ENCODE measurements at places on chromosomes 6 and 20.

GRCh38 chr6:54427396-54427937 is 119.2 kb downstream of the TINAG start:
- DNase-seq: no peak

GRCh38 chr6:100464162-100464851 is 414 bp downstream of the SIM1 start:
- DNase-seq: no peak

- no peak for DNase-seq
Measured at GRCh38 chr20:54479138-54479906, 3.9 kb downstream of the DOK5 start.

- no peak for DNase-seq
Measured at GRCh38 chr6:88599571-88599970, 363.8 kb downstream of the RNGTT start.

- DNase-seq: no peak
Measured at GRCh38 chr6:16374461-16375200, 136.2 kb downstream of the GMPR start.
